ENCODE measurements at places on chromosomes 11 and 22.

DNA sequence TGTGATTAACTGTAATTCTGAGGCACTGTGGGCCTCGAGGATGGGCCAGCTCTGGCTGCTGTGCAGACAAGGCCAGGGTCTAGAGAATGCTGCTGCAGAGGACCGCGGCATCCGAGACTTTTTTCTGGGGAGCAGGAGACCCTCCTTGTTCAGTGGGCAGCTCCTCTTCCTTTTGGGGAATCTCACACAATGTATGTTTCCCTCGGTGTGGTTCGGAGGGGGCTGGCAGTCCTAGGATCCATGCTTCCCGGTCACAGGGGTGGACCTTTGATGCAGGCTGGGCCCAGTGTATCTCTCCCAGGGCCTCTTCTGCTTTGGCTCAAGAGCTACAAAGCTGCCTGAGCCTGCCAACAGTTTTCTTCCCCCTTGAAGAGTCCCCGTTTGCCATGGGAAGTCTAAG lies 31.5 kb downstream of the MYEOV start:
- H3K27me3 ChIP-seq, result peaks cover 3% of the 10 kb centered on the region
- H3K4me1 ChIP-seq, result no peaks in the 10 kb centered on the region
- H3K36me3 ChIP-seq, result no peaks in the 10 kb centered on the region
- H3K4me3 ChIP-seq, result no peak overlapping the region
- no peak for DNase-seq

DNA sequence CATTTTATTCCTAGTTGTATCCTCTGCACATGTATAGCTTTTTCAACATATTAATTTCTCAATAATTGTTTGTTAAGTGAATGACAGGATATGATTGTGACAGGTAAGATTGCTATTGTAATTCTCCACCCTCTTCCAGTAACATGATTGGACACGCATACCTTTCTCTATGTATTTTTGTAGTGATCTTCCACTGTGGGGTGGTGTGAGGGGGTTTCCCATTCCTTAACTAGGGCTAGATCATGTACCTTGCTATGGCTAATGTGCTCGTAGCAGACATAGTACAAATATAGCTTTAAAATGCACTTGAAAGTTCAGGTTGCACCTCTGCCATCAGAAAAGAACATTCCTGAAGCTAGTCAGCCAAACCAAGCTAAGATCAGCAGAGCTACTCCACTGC lies 2392.8 kb upstream of the RAG2 start:
- H3K4me3 ChIP-seq, result no peak overlapping the region
- H3K4me1 ChIP-seq, result no peaks in the 10 kb centered on the region
- no peaks in the 10 kb centered on the region for H3K36me3 ChIP-seq
- no peak overlapping the region for H3K27ac ChIP-seq

DNA sequence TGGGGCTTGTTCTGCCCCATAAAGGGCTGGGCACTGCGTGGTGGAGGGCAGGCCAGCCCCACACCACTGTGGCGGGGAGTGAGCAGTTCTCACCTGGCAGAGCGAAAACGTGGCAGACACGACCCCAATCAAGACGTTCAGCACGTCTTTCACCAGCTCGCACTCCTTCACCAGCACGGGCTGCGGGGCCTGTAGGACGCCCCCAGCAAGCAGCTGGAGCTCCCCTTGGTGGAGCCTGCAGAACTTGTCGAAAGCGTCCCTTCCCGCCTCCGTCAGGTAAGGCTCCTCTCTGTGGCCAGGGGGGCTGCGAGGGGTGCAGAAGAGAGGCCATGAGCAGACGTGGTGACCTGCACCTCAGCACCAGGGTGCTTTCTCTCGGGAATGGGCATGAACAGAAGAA lies 11.6 kb downstream of the TUBGCP6 start:
- H3K4me1 ChIP-seq, result no peaks in the 10 kb centered on the region
- no peak overlapping the region for H3K27ac ChIP-seq
- H3K36me3 ChIP-seq, result peaks cover 8% of the 10 kb centered on the region

- H3K27me3 ChIP-seq, result peaks cover 36% of the 10 kb centered on the region
- no peak overlapping the region for H3K27ac ChIP-seq
Observed at GRCh38 chr11:121426476-121427399, 25.4 kb upstream of the SORL1 start.

- peak; percentile 84 for DNase-seq
- H3K27ac ChIP-seq, result peak within 1 kb of the TSS; percentile 97
- H3K4me1 ChIP-seq, result peaks cover 22% of the 10 kb centered on the region
- H3K4me3 ChIP-seq, result peak within 1 kb of the TSS; percentile 91
Observed at GRCh38 chr22:41800348-41801146, at the start of gene CCDC134. TSS of gene CCDC134 (plus strand) at chr22:41800679. CDS start at chr22:41808891, 8,212 bp downstream.

- H3K36me3 ChIP-seq, result peaks cover 8% of the 10 kb centered on the region
- no peaks in the 10 kb centered on the region for H3K27me3 ChIP-seq
Observed at GRCh38 chr11:64854157-64854533, 9.7 kb upstream of the CDC42BPG start.

- peak; percentile 67 for DNase-seq
- H3K27me3 ChIP-seq, result no peaks in the 10 kb centered on the region
- no peaks in the 10 kb centered on the region for H3K4me1 ChIP-seq
- no peak overlapping the region for H3K4me3 ChIP-seq
- peaks cover 33% of the 10 kb centered on the region for H3K36me3 ChIP-seq
- no peak overlapping the region for H3K27ac ChIP-seq
Observed at GRCh38 chr22:36286096-36286957, 33.4 kb downstream of the APOL1 start.

- H3K27ac ChIP-seq, result no peak overlapping the region
- H3K4me1 ChIP-seq, result no peaks in the 10 kb centered on the region
- no peak overlapping the region for H3K4me3 ChIP-seq
- no peaks in the 10 kb centered on the region for H3K36me3 ChIP-seq
Observed at GRCh38 chr22:24681236-24681635, 78.2 kb downstream of the GGT1 start.

GRCh38 chr11:73323464-73323863 lies 15.4 kb downstream of the ARHGEF17 start:
- H3K4me1 ChIP-seq, result peaks cover 34% of the 10 kb centered on the region
- no peaks in the 10 kb centered on the region for H3K27me3 ChIP-seq
- no peak overlapping the region for H3K27ac ChIP-seq
- DNase-seq, result no peak
- H3K4me3 ChIP-seq, result no peak overlapping the region
- peaks cover 3% of the 10 kb centered on the region for H3K36me3 ChIP-seq

GRCh38 chr11:73280626-73281025 lies 8.5 kb downstream of the P2RY6 start:
- H3K27me3 ChIP-seq, result peaks cover 22% of the 10 kb centered on the region
- H3K27ac ChIP-seq, result no peak overlapping the region
- DNase-seq, result no peak
- peaks cover 10% of the 10 kb centered on the region for H3K4me1 ChIP-seq
- H3K4me3 ChIP-seq, result no peak overlapping the region

DNA sequence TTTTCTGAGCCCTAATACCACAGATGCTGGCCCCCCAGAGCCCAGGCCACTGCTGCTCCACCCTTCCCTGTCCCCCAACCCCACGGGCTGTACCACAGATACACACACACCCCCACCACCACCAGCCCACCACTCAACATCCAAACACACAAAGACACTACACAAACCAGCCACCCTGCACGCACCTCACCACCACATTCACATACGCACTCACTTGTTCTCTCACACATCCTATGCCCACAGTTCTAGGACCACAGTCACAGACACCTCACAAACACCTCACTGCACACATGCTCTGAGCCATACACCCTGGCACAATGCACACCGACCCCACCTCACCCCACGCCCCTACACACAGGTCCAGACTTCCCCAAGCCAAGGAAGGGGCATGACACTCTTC lies 22.5 kb upstream of the OAF start:
- H3K36me3 ChIP-seq, result no peaks in the 10 kb centered on the region
- peaks cover 9% of the 10 kb centered on the region for H3K27me3 ChIP-seq
- DNase-seq, result no peak
- no peak overlapping the region for H3K4me3 ChIP-seq
- H3K4me1 ChIP-seq, result peaks cover 33% of the 10 kb centered on the region

Measured in progenitor cell of endocrine pancreas (in vitro differentiated cells).